T-helper 1 cell (primary cell): ENCODE measurements at places on chromosomes 16 and 17.

DNA sequence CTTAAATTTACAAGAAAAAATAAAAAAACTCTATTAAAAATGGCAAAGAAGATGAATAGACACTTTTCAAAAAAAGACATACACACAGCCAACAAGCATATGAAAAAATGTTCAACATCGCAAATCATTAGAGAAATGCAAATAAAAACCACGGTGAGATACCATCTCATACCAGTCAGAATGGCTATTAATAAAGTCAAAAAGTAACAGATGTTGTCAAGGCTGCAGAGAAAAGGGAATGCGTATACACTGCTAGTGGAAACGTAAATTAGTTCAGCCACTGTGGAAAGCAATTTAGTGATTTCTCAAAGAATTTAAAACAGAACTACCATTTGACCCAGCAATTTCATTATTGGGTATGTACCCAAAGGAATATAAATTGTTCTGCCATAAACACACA is 31.4 kb downstream of the CAPNS2 start:
- DNase-seq, result no peak

DNA sequence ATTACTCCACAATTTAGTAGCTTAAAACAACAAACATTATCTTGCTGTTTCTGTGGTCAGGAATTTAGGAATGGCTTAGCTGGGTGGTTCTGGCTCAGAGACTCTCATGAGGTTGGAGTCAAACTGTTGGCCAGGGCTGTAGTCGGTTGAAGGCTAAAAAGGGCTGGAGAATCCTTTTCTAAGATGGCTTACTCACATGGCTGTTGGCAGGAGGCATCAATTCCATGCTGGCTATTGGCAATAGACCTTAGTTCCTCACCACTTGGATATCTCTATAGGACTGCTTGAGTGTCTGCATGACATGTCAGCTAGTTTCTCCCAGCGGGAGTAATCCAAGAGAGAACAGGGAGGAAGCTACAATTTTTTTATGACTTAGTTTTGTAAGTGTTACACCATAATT is 6.6 kb upstream of the EFCAB13 start:
- no peak for DNase-seq

DNA sequence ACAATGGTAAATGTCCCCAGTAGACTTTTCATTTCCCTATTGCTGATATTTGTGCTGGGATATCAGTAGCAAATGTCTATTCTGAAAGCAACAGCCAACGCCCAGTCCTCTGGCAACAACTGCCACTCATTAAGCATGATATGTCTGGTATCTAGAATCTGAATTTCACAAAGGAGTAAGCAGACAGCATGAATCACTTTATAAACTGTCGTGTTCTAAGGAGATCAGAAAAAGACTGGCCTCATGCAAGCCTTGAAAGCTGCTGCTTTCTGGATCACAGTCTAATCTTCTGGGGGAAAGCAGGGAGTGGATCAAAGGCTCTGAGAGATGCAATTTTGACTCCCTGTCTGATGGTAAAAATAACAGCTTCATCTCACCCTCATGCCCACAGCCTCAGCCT is 153.1 kb upstream of the NOG start:
- no peak for DNase-seq

GRCh38 chr17:72191921-72192799 is 71.3 kb downstream of the SOX9 start:
- DNase-seq, result no peak

DNA sequence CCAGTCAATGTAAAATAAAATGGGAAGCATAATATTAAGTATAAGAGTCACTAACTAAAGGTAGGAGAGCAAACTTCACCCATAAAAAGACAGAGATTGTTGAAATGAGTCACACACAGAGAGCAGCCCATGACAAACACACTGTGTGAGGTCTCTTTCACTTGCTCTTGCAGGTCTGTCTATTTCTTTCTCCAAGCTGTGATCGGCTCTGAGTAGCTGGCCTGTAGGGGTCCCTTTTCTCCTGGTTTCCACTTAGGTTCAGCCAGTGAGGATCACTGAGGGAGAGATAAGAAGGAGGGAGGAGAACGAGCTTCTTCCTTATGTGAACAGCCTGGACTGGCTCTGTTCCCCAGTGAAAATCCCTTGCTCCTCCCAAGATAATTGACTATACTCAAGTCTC is 133.7 kb upstream of the HS3ST3A1 start:
- no peak for DNase-seq

- DNase-seq, result no peak
Observed at GRCh38 chr16:13780406-13781168, 139.4 kb upstream of the ERCC4 start.

DNA sequence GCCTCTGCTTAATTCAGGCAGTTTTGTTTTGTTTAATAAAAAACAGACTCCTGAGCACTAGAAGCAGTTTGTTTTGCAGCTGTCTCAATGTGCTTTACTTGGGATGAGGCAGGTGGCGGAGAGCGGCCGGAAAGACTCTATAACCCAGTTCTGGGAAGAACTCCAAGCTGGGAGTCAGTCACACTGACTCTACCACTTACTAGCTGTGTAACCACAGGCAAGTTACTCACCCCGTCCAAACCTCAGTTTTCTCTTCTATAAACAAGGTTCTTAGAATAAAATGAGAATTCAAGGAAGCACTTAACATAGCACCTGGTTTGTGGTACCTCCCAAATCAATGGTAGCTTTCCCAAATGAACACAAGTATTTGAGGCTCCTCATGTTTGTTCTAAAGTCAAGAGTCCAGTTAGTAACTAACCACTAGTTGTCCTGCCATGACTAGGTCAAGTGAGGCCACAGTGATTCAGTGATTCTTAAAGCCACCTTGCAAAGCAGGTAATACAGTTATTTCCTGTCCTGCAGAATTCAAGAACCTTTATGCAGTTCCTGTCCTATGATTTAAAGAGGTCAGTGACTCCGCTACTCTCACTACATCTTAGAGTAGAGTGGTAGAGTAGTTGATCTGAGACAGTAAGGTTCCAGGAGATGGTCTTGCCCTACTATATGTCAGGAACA is 2.7 kb downstream of the TXNDC17 start:
- no peak for DNase-seq

GRCh38 chr16:87543436-87544191 is 50.8 kb upstream of the ZCCHC14 start:
- no peak for DNase-seq

DNA sequence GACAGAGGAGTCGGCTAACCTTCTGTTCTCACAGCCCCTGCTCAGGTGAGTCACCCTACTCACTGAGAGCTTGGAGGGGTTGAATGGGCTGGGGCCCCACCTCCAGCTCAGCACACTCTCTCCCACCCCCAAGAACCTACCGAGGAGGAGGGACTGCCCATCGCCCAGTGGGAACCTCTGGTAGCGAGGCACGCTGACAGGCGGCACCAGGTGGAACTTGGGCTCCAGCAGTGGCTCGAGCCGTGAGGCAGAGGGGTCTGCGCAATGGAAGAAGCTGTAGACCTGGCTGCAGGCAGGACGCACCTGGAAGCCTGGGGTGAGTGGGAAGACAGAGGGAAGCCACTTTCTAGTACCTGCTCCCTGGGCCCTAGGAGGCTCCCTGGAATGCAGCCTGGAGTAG is 28.3 kb downstream of the PIMREG start:
- DNase-seq, result no peak

- DNase-seq, result no peak
Observed at GRCh38 chr16:72939247-72939646, 108.7 kb downstream of the ZFHX3 start.

- no peak for DNase-seq
Observed at GRCh38 chr17:27491713-27492190, 35.5 kb downstream of the KSR1 start.

- no peak for DNase-seq
Observed at GRCh38 chr17:28368915-28369683, 1.0 kb downstream of the VTN start.

DNA sequence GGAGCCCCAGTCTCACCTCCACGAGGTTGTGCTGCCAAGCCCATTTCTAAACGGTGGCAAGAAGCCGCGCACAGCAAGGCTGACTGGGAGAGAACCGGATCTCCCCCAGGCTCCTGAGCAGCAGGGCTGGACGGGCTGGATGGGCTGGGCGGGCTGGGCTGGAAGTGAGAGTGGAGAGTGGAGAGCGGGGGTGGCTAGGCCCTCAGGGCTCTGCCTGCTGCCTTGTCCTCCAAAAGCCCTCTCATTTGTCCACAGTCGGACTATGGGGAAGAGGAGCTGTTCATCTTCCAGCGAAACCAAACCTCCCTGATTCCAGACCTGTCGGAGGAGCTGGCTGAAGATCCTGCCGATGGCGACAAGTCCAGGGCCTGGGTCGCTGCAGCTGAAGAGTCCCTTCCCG is 3.2 kb downstream of the DNAAF8 start:
- no peak for DNase-seq

- DNase-seq, result no peak
Observed at GRCh38 chr17:64534187-64534586, 27.4 kb downstream of the CEP95 start.

DNA sequence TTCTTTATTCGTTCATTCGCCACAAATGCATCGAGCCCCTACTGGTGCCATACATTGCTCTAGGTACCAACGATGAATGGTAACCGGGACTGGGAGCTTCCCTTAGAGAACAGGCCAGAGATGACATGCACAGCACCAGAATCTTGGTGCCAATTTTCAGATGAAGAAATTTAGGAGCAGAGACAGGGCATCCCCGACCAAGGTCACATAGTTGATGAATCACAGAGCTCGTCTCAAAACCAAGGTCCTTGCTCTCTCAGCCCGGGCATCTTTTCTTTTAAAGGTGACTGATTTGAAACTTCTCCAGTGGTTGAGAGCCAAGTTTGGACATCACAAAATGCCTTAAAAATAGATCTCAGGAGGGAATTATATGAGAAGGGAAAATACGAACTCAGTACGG is 73.2 kb upstream of the C16orf82 start:
- DNase-seq, result no peak

DNA sequence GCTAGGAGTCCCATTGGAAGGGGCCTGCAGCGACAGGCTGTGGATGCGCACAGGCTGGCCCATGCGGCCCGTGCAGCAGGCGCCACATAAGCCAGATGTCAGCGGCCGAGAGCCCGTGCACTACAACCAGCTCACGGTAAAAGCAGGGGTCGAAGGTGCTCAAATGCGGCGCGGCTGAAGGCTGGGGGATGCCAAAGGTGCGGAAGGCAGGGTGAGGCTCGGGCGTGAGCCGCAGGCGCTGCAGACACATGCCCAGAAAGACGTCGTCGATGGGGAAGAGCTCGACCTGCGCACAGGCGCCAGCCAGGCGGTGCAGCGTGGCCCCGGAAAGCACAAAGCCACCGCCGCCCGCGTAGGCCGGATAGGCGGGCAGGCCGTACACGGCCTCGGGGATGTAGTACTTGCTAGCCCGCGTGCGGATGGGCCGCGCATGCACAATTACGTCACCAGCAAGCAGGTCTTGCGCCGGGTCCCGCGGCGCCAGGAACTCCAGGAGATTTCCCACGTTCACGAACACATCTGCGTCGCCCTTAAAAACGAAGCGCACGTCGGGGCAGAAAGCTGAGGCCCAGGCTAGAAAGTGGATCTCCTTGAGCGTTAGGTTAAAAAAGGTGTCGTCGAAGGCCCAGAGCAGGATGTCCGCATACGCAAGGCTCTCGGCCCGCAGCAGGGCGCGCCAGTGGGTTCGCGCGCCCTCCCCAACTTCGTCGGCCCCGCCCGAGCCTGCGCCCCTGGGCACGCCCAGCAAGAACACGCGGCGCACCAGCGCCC is 1.3 kb downstream of the B3GNT9 start:
- no peak for DNase-seq

DNA sequence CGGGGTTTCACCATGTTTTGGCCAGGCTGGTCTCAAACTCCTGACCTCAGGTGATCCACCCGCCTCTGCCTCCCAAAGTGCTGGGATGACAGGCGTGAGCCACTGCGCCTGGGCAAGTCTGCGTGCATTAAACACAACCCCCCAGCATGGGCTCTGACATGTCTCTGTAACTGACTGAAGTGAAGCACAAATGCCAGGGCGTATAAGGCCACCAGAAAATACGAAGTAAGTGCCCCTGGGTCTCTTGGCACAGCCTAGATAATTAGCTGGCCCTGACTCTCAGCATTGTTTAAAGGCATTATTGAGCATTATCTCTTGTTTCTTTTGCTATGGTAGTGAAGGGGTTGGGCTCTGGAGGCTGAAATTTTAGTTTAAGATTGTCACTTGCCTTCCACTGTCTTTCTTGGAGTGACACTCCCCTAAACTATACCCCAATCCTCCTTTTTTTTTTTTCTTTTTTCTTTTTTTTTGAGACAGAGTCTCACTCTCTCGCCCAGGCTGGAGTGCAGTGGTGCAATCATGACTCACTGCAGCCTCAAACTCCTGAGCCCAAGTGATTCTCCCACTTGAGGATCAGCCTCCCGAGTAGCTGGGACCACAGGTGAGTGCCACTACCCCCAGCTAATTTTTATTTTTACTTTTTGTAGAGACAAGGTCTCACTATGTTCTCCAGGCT is 8.2 kb upstream of the SEC14L1 start:
- DNase-seq, result no peak

GRCh38 chr16:14672403-14672971 is 21.6 kb downstream of the PLA2G10 start:
- DNase-seq, result no peak

DNA sequence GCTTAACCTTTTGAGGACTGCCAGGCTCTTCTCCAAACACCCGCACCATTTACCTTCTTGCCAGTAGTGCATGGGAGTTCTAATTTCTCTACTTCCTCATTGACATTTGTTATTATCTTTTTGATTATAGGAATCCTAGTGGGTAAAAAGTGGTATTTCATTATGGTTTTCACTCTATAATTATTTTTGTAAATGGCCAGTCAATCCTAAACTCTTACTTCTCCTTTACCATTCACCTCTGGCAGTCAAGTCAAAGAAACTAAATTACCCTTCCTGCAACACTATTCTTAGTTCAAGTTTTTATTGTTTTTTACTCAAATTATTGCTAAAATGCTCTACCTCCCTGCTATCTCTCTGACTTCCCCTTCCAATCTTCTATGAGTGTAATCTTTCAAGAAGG is 29.8 kb upstream of the ANKFY1 start:
- DNase-seq, result no peak

DNA sequence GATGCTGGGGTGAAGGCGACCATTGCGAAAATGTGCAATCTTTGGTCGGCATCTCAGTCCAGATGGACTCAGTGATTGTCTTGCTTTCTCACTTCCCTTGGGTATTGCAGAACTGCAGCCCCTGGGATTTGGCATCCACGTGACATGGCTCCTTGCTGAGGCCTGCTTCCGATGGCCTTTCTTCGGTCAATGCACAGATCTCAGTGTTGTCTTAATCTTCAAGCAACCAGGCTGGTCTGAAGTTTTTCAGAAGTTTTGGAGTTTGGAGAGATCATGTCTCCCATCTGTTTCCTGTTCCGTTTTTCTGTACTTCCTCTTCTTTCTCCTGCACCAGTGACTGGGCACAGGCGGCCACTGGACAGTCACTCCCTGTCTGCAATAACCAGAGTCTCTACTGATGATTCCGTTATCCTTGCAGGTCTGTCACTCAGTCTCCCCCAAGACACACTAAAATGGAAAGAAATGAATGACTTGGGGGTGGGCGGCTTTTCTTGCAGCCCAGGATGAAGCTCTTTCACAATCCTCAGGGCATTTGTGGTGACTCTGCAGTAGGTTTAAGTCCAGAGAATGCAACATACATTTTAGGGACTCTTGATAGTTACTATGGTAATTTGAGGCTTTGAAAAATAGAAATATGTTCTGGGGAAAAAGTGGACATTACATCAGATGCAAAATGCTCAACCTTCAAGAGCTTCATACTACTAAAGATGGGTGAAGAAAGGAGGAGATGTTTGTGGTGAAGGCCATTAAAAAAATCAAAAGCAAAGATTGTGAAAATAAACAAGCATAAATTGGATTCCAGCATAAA is 106.3 kb upstream of the ZFHX3 start:
- no peak for DNase-seq
